Heart left ventricle (tissue), 16 donors: ENCODE measurements at places on chromosomes 16 and 17. TPM values are rescaled to one million over a fixed set of nuclear protein-coding genes. Genes with fewer than 3 reads are reported as not detected.

CTRL gene
- total RNA-seq = 0.23 TPM

TNFRSF13B gene
- total RNA-seq = not detected

DNA sequence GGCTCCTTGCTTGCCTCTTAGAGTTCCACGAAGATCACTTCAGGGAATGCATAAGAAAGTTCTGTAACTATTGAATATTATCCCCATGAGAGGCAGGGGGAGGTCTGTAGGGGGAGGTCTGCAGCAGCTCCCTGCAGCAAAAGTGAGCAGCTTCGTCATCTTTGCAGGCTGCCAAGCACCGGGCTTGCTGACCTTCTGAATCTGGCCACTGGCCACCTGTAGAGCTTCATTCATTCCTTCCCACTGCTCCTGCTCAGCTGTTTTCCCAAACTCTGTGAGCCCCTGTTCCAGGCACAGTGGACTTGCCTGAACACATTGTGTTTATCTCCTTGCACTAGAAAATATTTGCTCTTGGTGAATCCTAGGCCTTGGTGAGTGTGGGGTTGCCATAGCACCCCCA lies 443.3 kb downstream of the HAPSTR1 start:
- peak; percentile 42 for DNase-seq

GRCh38 chr17:31251105-31251969 lies 45.7 kb downstream of the OMG start:
- DNase-seq = no peak

- no peak for DNase-seq
Measured at GRCh38 chr17:13329421-13329820, 272.3 kb downstream of the HS3ST3A1 start.

DNA sequence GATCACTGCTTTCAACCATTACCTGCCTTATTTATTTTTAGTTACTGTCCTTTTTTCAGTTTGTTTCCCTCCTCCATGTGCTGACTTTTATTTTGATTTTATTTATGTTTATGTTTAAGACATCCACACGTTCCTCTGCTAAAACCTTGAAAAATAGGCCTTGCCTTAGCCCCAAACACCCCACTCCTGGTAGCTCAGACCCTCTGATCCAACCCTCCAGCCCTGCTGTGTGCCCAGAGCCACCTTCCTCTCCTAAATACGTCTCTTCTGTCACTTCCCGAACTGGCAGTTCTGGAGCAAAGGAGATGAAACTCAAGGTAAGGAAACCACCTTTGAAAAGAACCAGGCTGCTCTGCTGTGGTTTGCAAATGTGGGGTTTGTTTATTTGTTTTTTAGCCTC lies 9.3 kb upstream of the STH start:
- no peak for DNase-seq

GRCh38 chr16:71201054-71201453 lies 29.5 kb downstream of the HYDIN start:
- DNase-seq = no peak

DNA sequence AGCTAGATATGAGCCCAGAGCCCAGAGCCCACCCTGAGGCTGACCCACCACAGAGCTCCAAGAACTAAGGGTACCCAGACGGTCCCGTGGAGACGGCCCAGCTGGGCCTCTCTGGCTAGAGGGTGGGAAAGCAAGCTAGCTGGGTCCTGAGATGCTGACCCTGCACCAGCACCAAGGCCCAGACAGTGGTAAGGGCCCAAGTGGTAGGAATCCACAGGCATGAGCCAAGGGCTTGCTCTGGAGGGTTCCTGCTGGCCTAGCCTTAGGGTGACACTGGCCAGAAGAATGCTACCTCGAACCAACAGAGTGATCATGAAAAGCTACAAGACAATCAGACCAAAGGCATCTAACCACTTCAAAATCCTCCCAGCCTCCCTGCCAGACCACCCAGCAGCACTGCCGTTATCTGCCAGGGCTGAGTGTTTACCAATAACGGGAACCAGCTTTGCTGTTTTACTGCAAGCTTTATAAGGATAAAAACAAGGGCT lies 13.2 kb downstream of the HIC1 start:
- DNase-seq = no peak

GRCh38 chr16:17930280-17930679 lies 406.3 kb downstream of the NPIPA8 start:
- DNase-seq = no peak

GRCh38 chr17:30543456-30543855 lies 66.2 kb downstream of the GOSR1 start:
- DNase-seq = no peak

DNA sequence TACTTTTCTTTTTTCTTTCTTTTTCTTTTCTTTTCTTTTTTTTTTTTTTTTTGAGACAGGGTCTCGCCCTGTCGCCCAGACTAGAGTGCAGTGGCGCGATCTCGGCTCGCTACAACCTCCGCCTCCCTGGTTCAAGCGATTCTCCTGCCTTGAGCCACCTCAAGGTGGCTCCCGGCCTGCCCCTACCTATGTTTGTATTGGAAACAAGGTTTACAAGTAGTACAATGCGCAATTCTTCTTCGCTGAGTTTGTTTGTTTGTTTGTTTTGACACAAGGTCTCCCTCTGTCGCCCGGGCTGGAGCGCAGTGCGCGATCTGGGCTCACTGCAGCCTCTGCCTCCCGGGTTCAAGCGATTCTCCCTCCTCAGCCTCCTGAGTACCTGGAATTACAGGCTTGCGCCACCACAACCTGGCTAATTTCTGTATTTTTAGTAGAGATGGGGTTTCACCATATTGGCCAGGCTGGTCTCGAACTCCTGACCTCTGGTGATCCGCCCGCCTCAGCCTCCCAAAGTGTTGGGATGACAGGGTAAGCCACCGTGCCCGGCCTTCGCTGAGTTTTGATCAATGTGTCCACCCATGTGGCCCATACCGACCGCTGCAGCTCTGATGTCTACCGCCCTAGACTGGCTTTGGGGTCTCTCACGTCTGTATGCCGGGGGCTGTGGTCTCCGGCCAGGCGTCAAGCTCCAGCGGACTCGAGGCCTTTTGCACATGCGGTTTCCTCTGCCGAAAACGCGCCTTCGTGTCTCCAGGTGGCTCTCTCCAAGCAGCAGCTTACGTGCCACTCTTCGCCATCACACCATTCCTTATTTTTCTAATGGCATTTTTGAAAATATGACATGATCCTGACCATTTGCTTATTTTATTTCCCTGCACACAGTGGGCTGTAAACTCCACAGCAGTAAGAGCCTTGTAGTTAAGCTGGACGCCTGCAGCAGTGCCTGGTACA lies 1.1 kb upstream of the YBX2 start:
- DNase-seq = no peak
